Diencephalon (tissue), 1 donor: ENCODE measurements at places on chromosomes 7 and 10. TPM values are rescaled to one million over a fixed set of nuclear protein-coding genes. Genes with fewer than 3 reads are reported as not detected.

Gene PDE6C
- not detected for total RNA-seq

Gene AFAP1L2
- 18.7 TPM for total RNA-seq

Gene FGFR2
- total RNA-seq, result 28.4 TPM

Gene MMD2
- total RNA-seq, result 8.5 TPM

Gene OR2A1
- total RNA-seq, result not detected

Gene MMP21
- total RNA-seq, result 0.46 TPM

Gene CCDC172
- total RNA-seq, result not detected

Gene ZNF32
- 42.9 TPM for total RNA-seq
